Dermis microvascular lymphatic vessel endothelial cell (primary cell): ENCODE measurements at places on chromosomes 1 and 21. TPM values are rescaled to one million over a fixed set of nuclear protein-coding genes. Genes with fewer than 3 reads are reported as not detected.

- DNase-seq: no peak
These were observed 16.1 kb upstream of the ERI3 start for GRCh38 chr1:44371206-44371605.

DNA sequence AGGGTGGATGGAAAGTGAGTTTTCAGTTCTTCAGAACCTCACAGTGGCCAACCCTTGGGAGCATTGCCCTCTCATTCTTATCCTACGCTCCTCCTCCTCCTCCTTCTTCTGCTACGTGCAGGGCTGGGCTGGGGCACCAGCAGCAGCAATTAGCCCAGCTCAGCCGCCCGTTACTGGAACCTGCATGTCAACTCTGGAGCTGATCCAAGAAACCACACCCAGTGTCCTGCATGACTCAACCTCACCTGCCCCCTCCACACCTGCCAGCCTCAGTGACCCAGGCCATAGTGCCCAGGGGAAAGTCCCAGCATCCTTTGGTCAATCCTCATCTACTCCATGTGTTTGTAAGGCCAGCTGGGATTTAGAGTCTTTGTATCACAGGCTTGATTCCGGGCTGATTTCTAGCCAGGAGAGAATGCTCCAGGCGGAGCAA is 12.6 kb downstream of the ELF3 start:
- DNase-seq: no peak

DNA sequence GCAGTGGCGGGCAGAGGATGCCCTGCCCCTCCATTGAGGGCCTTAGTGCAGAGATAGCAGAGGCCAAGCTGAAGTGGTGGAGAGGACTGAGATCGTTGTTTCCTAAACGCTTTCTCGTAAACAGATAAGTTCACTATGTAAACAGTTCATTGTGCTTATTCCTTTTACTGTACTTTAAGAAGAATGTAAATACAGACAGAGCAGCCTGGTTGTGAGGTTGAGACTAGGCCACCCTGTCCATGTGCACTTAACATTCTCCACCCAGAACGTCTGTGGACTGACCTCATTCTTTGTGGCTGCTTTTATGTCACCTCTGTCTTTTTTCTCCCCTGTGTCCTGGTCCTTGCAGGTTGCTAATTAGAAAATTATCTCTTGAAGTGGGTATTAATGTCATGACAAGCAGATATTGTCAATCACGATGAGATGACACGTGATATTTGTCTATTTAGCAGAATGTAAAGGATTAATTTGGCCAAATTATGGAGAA is 8.5 kb downstream of the CENPS start:
- no peak for DNase-seq

- DNase-seq: no peak
These were observed 816 bp downstream of the IL6R start for GRCh38 chr1:154405747-154406571.

DNA sequence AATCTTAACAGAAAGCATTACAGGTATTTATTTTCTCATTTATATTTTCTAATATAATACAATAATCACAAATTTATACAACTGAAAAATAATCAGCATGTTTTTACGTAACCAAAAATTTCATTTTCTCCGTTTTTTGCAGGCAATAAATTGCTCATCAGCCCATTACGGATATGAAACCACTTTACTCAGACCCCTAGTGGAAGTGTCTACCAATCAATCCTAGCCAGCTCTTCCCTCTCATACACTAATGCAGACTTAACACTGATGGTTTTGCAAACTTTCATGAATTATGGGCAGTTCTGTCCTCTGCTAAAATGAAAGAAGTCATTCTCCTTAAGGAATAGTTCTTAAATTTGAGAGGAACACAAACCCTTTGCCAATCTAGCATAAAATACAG is 124.7 kb downstream of the EIF4G3 start:
- no peak for DNase-seq

- DNase-seq: no peak
These were observed 40.1 kb downstream of the CHAF1B start for GRCh38 chr21:36425286-36425685.

- no peak for DNase-seq
These were observed 479.2 kb downstream of the LTN1 start for GRCh38 chr21:28513428-28513827.

DNA sequence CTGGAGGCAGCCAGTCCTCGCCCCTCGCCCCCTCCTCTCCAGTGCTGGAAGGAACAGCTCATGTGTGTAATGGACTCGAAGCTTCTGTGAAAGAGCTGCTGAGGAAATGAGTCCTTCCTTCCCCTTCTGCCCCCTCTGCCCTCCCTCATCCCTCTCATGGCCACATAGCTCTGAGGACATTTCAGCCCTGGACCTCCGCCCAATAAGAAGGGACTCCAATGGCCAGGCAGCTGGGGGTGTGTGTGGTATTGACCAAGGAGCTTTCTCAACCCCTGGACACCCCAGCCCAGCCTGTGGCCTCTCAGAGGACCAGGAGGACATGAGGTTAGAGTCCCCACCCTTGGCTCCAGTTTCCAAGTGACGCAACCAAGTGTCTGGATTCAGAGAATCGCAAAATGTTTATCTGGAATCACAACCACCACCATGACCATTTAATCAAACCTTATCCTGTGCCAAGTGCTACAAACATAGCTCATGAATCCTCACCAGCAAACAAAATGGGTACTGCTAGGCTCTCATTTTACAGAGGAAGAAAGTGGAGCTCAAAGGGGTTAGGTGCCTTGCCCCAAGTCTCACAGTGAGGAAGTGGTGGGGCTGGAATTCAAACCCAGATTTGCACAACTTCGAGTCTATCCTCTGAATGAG is 47.8 kb upstream of the ECE1 start:
- DNase-seq: peak; percentile 79

- no peak for DNase-seq
These were observed 24.6 kb downstream of the OPTC start for GRCh38 chr1:203518541-203518940.

- no peak for DNase-seq
These were observed 446.5 kb downstream of the PTBP2 start for GRCh38 chr1:97168056-97168455.

GRCh38 chr1:173616859-173617258 is 14.0 kb upstream of the SLC9C2 start:
- no peak for DNase-seq

The CELA2A gene
- not detected in 2 replicates for total RNA-seq

The KCNJ15 gene
- total RNA-seq: 0.51 and 0.63 TPM in 2 replicates

The AMIGO1 gene
- total RNA-seq: 0.64 and 1.0 TPM in 2 replicates

The MASP2 gene
- total RNA-seq: not detected in 2 replicates

The GJA4 gene
- 62.4 and 70.5 TPM in 2 replicates for total RNA-seq

The IVL gene
- not detected in 2 replicates for total RNA-seq

The MEX3A gene
- 3.6 and 7.0 TPM in 2 replicates for total RNA-seq

The RXFP4 gene
- not detected in 2 replicates for total RNA-seq

The LCE2A gene
- not detected in 2 replicates for total RNA-seq
